ENCODE measurements at places on chromosomes 11 and 22. TPM values are rescaled to one million over a fixed set of nuclear protein-coding genes. Genes with fewer than 3 reads are reported as not detected.

Gene ACTN3
- total RNA-seq, result 0.33 TPM

Gene SCT
- total RNA-seq, result 0.88 TPM

Gene LRRC51
- 24.7 TPM for total RNA-seq

Gene YAP1
- total RNA-seq, result 69.8 TPM

Data from spinal cord (tissue), 10 donors.